Stimulated activated CD4-positive, alpha-beta T cell treated with anti-CD3 and anti-CD28 coated beads, TNF-alpha, amount 100 ng/mL, for 4 hours (primary cell): ENCODE measurements at places on chromosomes 4 and X.

DNA sequence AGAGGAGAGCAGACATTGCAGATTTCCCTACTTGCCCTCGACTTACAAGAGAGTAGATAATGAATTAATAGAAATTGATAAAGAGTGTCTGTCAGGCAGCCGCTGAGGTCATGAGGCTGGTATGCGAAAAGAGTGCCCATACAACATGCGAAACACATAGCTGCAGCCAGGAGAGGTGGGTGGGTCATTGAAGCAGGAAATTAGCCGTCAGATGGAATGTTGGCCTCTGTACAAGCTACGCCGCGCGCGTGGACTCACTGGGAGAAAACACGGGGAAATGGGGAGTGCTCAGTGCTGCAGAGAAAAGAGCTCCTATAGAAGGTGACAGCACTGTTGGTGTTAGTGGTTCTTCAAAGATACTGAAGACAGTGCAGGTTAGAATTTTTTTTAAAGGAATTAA, 125.1 kb downstream of the RAPGEF2 start:
- no peak for DNase-seq

DNA sequence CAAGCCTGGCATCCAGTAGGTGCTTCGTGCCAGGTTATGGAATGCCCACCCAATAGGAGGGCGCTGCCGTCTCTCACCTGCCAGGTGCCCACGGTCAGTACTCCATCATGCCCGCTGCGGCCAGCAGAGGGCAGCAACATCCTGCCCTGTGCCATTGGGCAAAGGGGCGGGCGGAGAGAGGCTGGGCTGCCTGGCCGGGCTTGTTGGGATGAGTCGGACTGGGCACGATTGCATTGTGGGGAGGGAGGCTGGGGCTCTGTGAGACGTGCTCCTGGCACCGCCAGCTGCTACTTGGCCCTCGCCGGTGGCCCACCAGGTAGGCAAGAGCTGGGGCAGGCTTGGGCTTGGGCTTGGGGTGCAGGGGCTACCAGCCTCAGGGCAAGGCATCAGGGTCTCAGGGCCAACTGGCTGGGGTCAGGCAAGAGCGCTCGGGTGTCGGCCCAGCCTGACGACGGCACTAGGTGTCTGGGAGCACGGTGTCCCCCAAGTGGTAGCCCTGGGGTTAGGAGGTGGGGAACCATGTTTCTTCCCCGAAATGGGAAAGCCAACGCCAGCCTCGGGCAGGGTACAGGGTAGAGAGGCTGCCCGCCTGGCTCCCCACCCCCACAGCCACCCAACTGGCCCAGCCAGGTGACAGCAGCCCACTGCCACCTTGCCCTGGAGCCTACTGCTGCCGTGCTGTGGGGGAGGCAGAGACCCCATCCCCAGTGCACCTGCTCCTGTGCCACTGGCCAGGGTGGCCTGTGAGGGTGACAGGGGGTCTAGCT, at the start of gene PLXNB3:
PLXNB3 (plus strand) TSS at position 261 of the 767 bp plus-strand sequence. CDS start 1,287 bp downstream, outside the sequence.
- peak; percentile 52 for DNase-seq

GRCh38 chr4:153346563-153346962, 2.1 kb downstream of the MND1 start:
- DNase-seq: no peak

DNA sequence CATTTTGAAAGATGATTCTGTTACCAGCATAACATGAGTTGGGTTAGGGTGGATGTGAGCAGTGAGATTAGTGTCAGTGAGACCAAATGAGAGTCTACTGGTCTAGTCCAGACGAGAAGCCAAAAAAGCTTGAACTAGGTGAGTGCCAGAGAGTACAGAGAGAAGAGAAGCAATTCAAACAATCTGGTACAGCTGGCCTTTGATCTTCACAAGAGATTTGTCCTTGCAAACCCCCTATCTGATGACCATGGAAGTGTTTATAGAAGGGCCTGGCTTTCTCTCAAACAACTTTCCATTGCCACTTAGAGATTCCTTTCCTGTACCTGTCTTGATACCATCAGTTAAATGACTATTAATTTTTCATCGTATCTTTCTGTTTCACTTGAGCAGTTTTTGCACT, 128.5 kb downstream of the PPA2 start:
- no peak for DNase-seq

DNA sequence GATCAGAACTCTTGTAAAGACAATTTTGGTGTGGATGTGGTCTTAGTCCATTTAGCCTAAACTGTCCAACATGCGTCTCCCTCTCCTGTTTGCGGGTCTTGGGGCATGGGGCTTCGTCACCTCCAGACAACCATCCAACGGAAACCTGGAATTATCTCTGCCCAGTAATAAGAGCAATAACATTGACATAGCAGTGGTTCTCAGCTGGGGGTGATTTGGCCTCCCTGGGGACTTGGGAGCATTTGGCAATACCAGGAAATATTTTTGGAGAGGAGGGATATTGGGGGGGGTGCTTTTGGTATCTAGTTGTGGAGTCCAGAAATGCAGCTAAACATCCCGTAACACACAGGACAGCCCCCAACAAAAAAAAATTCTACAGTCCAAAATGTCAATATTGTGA, 47.2 kb downstream of the SEL1L3 start:
- no peak for DNase-seq

DNA sequence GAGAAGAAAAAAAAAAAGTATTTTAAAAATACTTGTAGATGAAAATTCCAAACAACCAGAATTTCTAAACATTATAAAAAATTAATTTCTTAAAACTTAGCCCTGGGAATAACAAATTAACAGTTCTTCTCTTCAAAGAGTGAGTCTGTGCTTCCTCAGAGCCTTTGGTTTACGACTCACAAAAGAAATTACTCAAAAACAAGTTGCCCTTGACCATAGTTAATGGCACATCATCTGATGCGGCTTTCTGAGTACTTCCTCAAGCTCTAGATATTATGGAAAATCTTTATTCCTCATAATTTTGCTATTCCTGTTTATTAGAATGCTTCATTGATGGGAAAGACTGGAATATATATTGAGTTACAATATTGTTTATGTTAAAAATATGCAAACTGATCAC, 23.7 kb downstream of the TAPT1 start:
- DNase-seq: no peak

- DNase-seq: no peak
These were observed 359.0 kb upstream of the ATOH1 start for GRCh38 chr4:93469560-93469959.

DNA sequence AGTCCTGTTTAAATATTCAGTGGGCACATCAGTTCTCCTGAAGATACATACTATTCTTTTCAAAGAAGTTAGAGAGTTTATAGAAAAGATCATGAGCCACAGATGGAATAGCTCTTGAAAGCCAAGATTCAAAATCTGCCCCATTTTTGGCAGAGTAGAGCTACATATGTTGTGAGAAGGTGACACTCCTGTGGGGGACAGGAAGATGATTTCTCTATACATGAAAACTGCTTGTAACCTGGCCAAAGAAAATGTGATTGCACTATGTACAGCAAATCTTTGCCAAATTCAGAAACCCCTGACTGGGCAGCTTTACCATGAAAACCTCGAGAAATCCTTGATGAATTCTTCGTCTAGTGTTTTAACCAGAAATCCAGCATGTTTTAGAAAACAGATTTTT, 44.9 kb downstream of the GPM6A start:
- DNase-seq: no peak
